ENCODE measurements at places on chromosomes 2 and 18.

DNA sequence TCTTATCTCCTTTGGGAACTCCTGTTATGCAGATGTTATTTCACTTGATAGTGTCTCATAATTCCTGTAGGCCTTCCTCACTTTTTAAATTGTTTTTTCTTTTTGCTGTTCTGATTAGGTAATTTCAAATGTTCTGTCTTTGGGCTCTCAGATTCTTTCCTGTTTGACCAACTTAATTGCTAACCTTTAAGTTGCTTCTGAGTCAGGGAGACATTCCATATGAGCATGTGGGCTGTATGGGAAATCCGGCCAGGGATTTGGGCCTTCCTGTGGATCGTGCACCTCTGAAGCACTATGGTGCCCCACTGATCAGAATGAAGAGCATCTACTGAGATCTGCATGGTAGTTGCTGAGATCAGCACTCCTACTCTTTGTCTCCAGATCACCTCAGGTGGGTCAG, 44.7 kb upstream of the REEP1 start:
- no peak for DNase-seq

- no peak for DNase-seq
Measured at GRCh38 chr2:80080957-80081356, 223.6 kb downstream of the LRRTM1 start.

DNA sequence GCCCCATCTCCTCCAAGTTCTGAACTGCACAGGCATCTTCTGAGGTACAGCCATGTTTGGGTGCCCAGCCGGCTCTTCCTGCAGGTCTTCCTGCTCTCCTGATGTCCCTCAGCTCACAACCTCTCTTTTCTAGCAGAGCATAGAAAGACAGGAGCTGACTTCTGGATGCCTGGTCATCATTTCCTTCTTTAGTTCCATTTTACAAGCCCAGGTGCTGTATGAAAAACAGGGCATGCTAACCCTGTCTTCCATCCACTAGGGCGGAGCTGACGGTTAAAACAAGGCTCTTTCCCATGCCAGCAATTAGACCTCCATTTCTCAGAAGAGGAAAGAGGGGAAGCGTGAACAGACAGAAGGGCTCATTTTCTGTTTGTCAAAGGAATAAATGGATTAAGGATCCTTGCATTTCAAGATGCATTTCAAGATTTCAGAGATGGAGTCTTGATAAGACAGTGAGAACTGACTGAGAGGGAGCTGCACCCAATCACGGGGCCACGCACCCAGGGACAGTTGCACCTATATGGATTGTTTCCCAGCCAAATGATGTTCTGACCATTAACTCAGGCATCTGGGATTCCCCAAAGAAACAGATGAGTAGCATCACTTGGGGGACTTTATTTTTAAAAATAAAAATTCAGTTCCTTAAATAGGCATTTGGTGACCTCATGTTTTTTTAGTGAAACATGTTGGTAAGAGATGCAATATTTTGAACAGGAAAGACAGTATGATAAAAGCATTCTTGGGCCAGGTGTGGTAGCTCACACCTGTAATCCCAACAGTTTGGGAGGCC, 45.8 kb upstream of the EML6 start:
- no peak for DNase-seq

DNA sequence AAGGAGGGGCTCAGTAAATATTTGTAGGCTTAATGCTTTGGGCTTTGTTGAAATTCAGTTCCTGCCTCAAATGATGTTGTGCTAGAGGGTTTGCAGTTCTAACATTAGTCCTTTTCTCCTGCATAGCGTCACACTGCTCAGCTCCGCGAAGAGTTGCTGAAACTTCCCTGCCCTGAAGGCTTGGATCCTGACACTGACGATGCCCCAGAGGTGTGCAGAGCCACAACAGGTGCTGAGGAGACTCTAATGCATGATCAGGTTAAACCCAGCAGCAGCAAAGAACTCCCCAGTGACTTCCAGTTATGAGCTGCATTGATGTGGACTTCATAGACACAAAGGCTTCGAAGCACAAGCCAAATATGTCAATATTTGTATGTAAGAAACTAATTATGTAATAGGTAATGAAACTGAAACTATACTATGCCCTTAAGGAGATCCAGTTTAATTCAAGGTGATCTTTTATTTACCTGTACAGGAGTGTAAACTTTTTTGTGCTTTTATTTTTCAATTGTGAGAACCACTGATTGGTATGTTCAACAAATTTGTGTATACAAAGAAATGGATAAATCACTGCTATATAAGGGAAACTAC, 10.2 kb upstream of the TTC27 start:
- no peak for DNase-seq

GRCh38 chr2:216911886-216912285, 52.0 kb upstream of the TNP1 start:
- no peak for DNase-seq

GRCh38 chr2:177030451-177031105, 182.0 kb upstream of the HNRNPA3 start:
- DNase-seq, result no peak

DNA sequence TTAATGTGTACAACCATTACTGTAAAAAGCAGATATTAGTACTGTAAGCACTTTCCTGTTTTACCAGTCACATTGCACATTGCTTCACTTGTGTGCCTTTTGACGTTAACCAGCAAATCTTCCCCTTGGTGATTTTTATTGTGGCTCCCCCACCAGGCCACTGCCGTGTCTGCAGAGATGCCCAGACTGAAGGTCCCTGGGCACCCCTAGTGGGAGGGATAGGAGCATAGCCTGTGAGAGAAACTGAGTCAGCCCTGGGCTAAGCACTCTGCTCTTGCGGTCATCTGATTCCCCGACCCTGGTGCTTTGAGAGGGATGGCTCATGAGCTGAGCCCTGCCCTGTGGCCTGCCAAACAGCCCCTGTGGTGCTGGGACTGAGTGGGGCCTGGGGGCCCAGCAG, 73.4 kb downstream of the INPP4A start:
- peak; percentile 29 for DNase-seq

- no peak for DNase-seq
Measured at GRCh38 chr2:230205721-230206120, 14.1 kb downstream of the SP110 start.
